Tibial nerve (tissue), 4 donors: ENCODE measurements at places on chromosomes 7 and 10. TPM values are rescaled to one million over a fixed set of nuclear protein-coding genes. Genes with fewer than 3 reads are reported as not detected.

The CRPPA gene
- total RNA-seq = 4.4 TPM

The ATP5MK gene
- total RNA-seq = 148 TPM

The VSTM2A gene
- not detected for total RNA-seq

The DNAJB6 gene
- 106 TPM for total RNA-seq

The SERPINE1 gene
- 13.9 TPM for total RNA-seq

The PTF1A gene
- not detected for total RNA-seq

The ARF5 gene
- total RNA-seq = 142 TPM

DNA sequence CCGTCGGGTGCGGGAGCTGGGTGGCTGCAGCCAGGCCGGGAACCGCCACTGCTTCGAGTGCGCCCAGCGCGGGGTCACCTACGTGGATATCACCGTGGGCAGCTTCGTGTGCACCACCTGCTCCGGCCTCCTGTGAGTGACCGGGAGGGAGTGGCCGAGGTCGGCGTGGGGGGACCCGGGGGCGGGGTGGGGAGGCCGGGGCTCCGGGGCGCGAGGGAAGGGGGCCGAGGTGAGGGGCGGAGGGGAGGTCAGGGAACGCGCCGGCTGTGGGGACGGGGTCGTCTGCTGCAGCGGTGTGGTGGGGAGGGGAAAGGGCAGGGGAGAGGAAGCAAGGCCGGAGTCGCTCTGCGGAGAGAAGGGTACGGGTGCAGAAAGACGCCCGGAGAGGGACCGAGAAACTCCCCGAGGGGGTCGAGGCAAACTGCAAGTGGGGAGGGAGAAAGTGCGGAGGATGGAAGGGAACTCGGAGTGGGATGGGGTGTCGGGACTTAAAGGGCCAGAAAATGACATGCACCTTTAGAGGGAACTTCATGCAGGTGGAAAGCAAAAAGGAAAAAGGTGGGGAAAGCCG, 518 bp downstream of the AGFG2 start:
- peak overlapping the region; percentile 85 for H3K4me3 ChIP-seq
- DNase-seq = no peak
- no peaks in the 10 kb centered on the region for H3K36me3 ChIP-seq
- H3K27me3 ChIP-seq = no peaks in the 10 kb centered on the region

- no peak overlapping the region for H3K4me3 ChIP-seq
- H3K4me1 ChIP-seq = no peaks in the 10 kb centered on the region
- no peaks in the 10 kb centered on the region for H3K27me3 ChIP-seq
- H3K27ac ChIP-seq = no peak overlapping the region
- no peak for DNase-seq
- no peaks in the 10 kb centered on the region for H3K36me3 ChIP-seq
Measured at GRCh38 chr7:82244947-82245517, 198.5 kb downstream of the CACNA2D1 start.

DNA sequence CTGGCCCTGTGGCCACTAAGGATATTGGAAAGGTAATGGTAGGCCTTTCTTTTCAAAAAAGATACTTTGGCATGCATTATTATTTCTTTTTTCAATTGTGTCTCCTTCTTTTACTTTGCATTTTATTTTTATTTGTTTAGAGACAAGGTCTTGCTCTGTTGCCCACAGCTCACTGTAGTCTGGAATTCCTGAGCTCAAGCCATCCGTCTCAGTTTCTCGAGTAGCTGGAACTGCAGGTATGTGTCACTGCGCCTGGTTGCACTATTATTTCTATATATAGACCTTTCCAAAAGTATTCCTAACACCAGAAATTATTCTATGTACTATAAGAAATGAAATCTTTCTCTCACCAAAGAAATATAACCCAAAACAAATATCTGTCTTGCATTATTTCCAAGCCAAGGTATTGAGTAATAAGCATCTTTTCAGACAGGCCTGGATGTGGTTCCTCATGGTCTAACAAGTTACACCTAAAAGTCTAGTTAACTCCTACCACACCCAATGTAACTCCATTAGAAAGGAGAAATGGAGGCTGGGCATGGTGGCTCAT, 500.8 kb upstream of the ANKRD30A start:
- DNase-seq = no peak
- H3K27ac ChIP-seq = no peak overlapping the region
- no peaks in the 10 kb centered on the region for H3K4me1 ChIP-seq
- no peaks in the 10 kb centered on the region for H3K36me3 ChIP-seq
- H3K4me3 ChIP-seq = no peak overlapping the region
- no peaks in the 10 kb centered on the region for H3K27me3 ChIP-seq

DNA sequence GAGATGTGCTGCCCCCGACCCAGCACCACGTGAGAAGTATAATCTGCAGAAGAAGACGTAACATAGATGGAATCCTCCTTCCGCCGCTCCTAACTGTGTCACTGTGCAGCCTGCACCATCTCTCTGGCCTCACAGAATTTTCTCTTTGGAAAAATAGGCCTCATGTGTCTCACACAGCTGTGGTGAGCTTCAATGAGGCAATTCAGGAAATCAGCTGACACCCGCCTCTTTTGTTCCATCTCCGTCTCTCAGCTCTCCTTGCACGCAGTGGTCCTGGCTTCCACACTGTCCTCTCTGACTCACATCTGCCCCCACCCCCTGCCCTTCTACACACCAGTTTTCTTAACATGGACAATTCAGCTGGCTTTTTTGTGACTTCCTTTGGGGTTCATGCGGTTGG, 7.2 kb downstream of the C10orf90 start:
- DNase-seq = peak; percentile 49
- no peak overlapping the region for H3K27ac ChIP-seq
- no peaks in the 10 kb centered on the region for H3K4me1 ChIP-seq
- H3K36me3 ChIP-seq = no peaks in the 10 kb centered on the region

DNA sequence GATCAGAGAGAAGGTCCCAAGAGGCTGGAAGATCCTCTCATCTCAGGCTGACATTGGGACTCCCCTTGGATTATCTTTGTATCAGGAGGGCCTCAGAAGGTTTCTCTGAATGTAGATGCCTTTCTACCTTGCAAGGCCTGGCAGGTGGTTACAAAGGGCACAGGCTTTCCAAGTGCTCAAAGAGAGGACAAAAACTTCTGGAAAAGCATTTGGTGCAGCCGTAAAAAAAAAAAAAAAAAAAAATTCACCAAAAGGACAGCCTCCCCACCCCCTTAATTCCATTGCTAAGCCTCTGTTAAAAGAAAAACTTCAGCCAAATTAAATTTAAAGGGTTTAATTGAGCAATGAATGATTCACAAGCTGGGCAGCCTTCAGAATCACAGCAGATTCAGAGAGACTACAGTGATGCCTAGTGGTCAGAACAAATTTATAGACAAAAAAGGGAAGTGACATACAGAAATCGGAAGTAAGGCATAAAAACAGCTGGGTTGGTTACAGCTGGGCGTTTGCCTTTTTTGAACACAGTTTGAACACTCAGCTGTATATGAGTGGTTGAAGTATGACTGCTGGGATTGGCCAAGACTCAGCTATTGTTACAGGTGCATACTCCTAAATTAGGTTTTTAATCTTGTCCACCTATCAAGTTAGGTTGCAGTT, 42.5 kb upstream of the LRGUK start:
- no peak overlapping the region for H3K27ac ChIP-seq
- H3K4me1 ChIP-seq = no peaks in the 10 kb centered on the region
- H3K36me3 ChIP-seq = no peaks in the 10 kb centered on the region
- H3K4me3 ChIP-seq = no peak overlapping the region
- no peak for DNase-seq
- H3K27me3 ChIP-seq = no peaks in the 10 kb centered on the region

DNA sequence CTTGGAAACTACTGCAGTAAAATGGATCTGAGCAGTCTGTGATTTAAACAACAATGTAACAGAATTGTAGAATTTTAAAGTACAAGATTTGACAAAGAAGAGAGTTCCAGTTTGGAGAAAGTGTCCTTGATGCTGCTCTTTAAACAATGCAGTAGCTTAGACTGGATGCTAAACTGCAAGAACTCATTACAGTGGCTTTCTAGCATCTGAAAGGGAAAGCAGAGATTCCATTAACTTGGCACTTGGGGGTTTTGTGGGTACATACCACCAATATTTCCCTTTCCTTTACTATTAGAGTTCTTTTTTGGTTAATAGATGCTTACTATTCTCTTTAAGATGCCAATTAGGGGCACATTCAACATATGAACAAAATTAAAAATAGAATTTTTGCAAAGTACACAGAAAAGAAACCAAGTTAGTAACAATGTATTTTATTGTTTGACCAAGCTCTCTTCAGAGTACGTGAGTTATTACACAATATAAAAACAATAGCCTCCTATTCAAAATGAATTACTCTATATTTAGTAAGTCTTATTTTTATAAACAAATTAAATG, 11.9 kb downstream of the PSTK start:
- H3K27me3 ChIP-seq = no peaks in the 10 kb centered on the region
- H3K27ac ChIP-seq = peak overlapping the region; percentile 30
- peaks cover 16% of the 10 kb centered on the region for H3K4me1 ChIP-seq
- DNase-seq = no peak
- H3K36me3 ChIP-seq = no peaks in the 10 kb centered on the region

DNA sequence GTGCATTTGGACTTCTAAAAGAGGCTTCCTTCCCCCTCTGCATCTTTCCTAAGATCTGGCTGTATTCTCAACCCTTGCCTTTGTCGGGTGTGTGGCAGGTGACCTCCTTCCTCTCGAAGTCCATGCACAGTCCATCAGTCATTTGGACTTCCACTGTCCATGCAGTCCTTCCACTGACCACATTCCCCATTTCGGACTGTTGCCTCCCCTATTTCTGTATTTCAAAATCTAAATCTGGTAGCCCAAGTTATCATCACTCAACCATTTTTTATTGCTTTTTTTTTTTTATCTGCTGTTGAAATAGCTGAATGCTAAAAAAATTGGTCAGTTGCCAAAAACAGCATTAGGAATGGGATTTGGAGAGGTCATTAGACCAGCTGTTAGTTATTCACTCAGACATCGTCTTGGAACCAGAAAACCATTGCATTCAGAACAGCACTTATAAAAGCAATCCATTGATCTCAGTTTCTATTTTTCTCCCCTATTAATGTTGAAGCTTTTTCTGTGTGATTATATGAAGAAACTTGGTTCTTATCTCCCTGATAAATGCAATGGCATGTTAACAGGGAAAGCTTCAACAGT, 575.6 kb downstream of the KIF20B start:
- H3K4me1 ChIP-seq = no peaks in the 10 kb centered on the region
- no peaks in the 10 kb centered on the region for H3K36me3 ChIP-seq
- H3K4me3 ChIP-seq = no peak overlapping the region

GRCh38 chr7:130560972-130561371, 69.1 kb downstream of the MEST start:
- no peak overlapping the region for H3K4me3 ChIP-seq
- H3K27ac ChIP-seq = no peak overlapping the region
- H3K4me1 ChIP-seq = no peaks in the 10 kb centered on the region
- DNase-seq = no peak
- no peaks in the 10 kb centered on the region for H3K36me3 ChIP-seq
- no peaks in the 10 kb centered on the region for H3K27me3 ChIP-seq

DNA sequence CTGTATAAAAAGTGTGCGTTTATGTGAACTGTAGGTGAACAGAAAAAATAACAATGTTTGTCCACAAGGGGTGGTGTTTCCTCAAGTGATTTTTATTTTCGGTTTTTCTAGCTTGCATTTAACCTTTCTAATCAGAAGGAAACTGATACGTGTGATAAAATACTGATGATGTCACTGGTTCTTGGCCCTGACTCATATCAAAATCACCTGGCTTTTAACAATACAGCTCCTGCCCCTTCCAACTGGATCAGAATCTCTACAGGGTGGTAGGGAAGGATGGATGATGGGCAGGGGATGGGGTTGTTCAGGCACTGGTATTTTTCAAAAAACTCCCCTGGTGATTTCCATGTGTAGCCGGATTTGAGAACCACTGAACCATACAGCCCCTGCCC, 10.9 kb downstream of the NPFFR1 start:
- no peak overlapping the region for H3K27ac ChIP-seq
- no peak for DNase-seq
- H3K36me3 ChIP-seq = no peaks in the 10 kb centered on the region

- H3K27me3 ChIP-seq = no peaks in the 10 kb centered on the region
- H3K4me3 ChIP-seq = no peak overlapping the region
- H3K4me1 ChIP-seq = no peaks in the 10 kb centered on the region
- peaks cover 42% of the 10 kb centered on the region for H3K36me3 ChIP-seq
Measured at GRCh38 chr10:133454204-133454893, 604 bp downstream of the SCART1 start.

GRCh38 chr7:24713039-24713793, 44.0 kb downstream of the GSDME start:
- no peaks in the 10 kb centered on the region for H3K4me1 ChIP-seq
- no peaks in the 10 kb centered on the region for H3K36me3 ChIP-seq
- no peak overlapping the region for H3K27ac ChIP-seq
- H3K4me3 ChIP-seq = no peak overlapping the region
- H3K27me3 ChIP-seq = no peaks in the 10 kb centered on the region
